Stimulated activated CD8-positive, alpha-beta memory T cell treated with anti-CD3 and anti-CD28 coated beads, Interleukin-7, amount 100 ng/mL, for 24 hours (primary cell): ENCODE measurements at places on chromosomes 4 and X.

DNA sequence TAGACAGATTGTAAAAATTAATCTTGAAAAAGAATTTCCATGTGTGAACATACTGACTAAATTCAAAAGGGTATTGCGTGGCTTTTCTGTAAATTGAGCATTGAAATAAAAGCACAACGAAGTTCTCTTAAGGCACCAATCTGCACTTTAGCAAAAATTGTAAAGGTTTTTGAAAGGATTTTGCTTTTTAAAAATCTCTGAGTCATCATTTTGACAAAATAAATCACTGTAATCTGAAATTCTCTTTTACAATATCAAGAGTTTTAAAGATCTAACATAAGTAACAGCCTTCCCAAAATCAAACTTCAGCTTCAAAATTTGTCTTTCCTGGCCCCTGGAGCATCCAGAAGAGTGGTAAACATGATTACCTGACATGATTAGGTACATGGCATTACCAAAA, 830.9 kb upstream of the AGA start:
- no peak for DNase-seq

GRCh38 chr4:80226094-80226493, 28.8 kb downstream of the PRDM8 start:
- DNase-seq = no peak

DNA sequence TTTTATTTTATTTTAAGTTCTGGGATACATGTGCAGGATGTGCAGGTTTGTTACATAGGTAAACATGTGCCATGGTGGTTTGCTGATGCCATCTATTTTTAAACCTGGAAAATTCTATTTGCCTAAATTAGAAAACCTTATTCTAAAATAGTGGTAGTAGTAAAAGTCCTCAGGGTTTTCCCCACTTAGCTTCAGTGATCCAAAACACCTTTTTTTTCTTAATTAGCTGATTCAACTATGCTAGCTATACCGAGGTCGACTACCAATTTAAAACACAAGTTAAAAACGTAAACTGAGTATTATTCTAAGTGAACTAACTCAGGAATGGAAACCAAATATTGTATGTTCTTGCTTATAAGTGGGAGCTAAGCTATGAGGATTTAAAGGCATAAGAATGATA, 70.0 kb upstream of the IL13RA1 start:
- no peak for DNase-seq

GRCh38 chr4:117874216-117874615, 160.1 kb upstream of the NDST3 start:
- no peak for DNase-seq

DNA sequence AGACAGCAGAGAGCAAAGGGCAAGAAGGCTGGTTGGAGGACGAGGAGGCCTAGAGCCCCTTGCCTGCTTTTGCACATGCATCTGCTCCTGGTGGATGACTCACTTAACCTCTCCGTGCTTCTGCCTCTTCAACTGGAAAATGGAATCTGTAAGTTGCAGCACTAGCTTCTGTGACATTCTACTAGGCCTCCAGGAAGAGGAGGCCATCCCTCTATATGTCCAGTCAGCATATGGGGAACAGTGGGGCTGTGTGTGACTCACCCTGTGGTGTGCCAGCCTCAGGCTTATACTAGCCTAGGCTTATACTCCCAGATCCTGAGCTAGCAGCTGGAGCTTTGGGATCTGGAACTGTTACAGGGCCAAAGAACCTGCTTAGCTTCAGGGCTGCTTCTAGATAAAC, 36.0 kb downstream of the RTL9 start:
- no peak for DNase-seq

DNA sequence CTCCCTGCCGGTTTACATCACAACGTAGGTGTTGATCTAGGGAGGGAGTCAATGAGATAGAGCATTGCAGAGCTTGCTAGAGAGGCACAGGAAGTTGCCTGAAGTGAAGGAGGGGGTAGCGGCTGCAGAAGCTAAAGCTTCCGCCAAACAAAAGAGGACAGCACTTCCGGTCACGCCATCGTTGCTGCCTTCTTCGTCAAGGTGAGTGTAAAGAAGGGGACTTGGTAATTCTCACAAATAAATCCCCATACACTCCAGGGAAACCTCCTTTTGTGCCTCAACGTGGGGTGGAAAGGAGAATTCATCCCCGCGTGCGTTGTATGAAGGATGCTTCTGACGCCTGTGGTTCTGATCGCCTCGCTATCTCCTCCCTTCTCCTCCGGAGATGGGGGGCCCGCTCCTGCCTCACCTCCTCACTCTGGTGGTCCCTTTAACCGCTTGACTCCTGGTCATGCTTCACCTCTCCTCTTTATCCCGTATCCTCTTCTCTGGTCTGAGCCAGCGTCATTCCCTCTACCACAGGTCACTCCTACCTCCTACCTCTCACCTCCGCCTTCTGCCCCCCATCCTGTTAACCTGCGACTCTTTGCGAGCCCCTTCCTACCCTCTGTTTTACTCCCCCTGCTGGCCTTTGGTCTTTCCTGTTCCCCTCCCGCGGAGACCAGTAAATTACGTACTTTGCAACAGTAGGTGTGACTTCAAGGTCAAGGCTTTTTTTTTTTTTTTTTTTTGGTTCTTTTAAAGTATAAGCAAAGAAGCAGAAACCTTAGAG, 59.9 kb downstream of the GSPT2 start:
- DNase-seq = peak; percentile 4

DNA sequence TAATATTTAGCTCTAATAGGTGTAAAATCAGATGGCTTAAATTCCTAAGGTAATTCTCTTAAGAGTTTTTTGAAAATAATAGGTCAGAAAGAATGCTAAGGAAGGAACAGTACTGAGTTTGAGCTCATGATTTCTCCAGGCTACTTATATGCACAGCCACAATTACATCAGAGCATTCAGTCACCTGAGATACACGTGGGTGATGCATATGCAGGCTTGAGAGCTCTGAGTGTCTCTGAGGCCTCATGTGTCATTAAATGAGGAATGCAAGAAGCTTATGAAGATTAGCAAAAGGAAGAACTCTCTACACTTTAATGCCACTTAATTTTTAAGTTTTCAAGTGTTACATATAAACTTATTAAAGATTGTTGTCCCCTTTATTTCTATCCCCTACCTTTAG, 124.0 kb upstream of the STIM2 start:
- no peak for DNase-seq

DNA sequence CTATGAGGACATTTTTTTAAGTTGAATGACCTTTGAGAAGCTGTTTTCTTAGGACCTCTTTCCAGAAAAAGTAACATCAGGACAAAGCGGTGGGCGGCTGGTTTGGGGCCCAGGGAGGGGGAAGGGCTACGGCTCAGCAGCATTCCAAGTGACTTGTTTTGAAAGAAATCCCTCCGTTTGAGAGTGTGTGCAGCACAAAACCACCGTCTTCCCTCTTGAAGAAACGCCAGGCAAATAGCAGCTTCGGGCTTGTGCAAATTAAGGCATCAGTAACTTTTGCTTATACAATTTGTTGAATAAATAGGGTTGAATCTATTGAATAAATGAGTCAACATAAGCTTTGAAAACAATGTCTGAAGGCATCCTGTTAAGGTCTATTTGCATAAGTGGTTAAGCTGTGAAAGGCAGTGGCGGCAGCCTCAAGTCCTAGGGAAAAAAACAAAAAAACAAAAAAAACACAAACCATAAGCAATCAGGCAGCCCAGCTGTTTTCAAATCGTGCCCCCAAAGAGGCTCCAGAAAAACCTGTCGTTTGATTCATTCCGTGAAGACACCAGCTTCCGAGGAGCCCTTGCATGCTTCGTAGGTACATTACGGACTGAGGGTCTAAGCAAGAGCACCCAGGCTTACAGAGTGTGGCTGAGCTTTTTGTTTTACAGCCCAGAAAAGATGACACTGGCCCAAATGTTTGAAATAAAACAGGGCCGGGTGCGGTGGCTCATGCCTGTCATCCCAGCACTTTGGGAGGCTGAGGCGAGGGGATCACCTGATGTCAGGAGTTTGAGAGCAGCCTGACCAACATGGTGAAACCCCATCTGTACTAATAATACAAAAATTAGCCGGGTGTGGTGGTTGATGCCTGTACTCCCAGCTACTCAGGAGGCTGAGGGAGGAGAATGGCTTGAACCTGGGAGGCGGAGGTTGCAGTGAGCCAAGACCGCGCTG, 103.7 kb downstream of the CRLF2 start:
- DNase-seq = no peak
